ENCODE measurements at places on chromosomes 1 and 21.
A peak's percentile ranks its signal among the peaks of the same experiment; 100 is the strongest.

GRCh38 chr1:156014829-156015228 lies 5.9 kb downstream of the SSR2 start:
- no peak for DNase-seq

DNA sequence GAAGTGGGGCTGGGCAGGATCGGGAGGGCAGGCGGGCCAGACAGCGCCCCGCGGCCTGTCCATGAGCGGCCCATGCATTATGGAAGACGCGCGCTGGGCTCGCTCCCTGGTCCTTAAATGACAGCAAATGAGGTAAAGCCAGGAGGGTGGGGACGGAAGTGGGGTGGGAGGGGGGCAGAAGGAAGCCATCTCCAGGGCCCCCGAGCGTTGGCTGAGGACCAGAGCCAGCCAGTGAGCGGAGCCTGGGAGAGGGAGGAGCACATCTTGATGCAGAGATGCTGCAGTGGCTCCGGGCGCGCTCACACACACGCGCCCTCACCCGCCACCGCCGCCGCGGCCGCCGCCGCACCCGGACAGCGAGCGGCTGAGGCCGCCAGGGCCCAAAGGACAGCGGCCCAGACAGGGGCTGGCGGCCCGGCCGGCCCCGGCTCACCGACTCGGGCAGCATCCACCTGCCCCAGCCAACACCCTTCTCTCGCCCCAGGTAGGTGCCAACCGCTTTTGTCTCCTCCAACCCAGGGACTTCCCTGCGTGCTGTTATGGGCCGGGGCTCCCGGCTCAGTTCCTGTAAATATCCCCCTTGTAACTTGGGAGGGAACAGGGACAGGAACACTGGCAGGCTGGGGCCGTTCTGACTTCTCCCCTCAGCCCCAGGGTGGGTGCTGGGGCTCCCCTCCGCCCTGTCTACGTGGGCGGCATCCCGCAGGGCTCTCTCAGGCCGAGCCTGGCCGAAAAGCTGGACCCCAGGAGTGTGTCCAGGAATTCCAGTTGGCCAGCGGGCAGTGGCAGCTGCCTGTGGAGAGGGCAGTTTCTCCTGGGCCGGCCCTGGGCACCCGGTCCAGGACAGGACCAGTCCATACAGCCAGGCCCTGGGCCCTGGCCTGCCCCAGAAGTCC lies at the start of gene CNTN2:
Gene CNTN2, plus strand, starts transcription at position 302 of the 896 bp plus-strand sequence. CDS start 9,974 bp downstream, outside the sequence.
- peak; percentile 84 for DNase-seq

DNA sequence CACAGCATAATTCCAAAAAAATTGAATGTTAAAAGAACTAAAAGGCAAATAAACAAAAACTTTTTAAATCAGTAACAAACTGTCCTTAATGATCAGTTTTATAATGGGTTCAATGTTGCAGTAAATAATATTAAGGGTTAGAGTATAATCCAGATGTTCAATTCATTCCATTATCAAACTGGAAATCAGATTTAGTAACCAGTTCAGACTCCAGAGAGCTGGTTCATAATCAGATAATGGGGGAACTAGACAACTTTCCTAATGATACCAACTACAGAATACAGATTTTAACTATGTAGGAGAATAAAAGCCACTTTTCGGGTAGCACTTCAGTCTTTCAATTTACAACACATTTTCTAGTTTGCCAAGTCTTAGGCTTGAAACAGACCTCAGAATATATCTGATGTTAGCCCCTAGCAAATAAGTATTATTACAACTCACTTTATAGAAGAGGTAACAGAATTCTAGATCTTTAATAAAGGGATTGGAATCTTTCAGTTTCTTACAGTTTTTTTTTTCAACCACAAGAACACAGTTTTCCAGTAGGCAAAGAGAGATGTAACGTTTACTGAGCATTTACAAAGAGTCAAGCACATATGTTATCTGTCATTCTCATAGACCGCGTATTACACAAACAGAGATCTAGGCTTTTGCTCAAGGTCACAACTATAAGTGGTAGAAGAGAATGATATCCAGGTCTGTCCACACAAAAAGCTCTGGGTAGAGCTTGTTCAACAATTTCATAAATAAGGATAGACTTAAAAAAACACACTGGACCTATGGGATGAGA lies 1.9 kb upstream of the DCAF6 start:
- DNase-seq: no peak

GRCh38 chr1:6998267-6998666 lies 213.0 kb downstream of the CAMTA1 start:
- no peak for DNase-seq

DNA sequence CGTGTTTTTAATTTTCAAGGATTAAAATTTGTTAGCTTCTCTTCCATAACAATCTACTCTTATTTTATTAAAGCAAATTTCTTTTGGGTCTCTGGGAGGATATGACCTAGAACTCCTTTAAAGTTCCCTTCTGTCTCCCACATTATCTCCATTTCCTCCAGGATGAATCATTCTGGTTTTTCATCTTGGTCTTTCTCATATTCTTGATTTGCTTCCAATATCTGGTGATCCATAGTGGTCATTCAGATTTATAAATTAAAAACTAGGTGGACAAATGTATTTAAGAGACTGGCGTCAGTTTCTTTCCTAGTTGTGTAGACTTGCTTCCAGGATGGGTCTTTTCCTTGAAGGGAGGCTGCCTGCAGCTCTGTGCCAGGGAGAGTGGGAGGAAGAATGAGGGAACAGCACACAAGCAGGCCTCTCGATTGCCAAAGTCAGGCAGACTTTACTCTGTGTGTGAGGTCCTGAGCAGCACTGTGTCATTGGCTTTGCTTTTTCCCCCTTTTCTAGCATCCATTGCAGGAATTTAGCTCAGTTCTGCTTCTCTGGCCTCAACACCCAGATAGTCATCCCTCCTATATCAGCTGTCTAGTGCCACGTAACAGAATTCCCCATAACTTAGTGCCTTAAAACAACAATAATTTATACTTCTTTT lies 48.1 kb upstream of the FOXO6 start:
- no peak for DNase-seq

DNA sequence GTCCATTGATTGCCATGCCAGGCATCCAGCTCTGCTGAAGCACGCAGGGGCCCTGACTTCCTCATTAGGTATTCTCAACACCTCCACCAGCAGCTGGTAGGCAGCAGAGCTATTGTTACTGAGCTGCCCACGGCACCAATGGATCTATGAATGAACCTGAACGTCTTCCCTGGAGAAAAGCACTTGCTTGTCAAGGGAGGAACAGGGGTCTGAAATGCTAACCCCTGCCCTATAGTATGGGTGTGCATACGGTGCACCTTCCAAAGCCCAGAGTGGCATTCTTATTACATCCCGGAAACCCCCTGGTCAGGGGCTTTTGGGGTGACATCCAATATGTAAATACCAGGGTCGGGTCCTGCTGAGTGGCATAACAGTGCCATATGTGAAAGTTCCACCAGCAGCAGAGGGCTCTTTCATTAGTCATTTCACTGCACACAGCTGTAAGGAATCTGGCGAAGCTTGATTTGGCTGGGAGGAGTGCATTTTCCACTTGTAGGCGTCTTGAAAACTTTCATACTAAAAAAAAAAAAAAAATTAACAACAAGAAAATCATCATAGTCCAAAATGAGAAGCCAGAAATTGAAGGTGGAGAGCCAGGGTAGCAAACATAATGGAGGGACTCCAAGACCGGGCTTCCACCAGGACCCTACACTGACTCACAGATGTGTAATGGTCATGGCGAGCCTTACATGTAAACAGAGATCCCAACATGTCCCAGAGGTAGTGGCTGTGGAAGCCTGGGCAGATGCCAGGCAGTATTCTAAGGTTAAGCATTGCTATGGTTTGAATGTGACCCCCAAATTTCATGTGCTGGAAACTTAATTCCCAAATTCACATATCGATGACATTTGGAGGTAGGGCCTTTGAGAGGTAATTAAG lies 58.8 kb upstream of the PRDX6 start:
- DNase-seq: no peak

DNA sequence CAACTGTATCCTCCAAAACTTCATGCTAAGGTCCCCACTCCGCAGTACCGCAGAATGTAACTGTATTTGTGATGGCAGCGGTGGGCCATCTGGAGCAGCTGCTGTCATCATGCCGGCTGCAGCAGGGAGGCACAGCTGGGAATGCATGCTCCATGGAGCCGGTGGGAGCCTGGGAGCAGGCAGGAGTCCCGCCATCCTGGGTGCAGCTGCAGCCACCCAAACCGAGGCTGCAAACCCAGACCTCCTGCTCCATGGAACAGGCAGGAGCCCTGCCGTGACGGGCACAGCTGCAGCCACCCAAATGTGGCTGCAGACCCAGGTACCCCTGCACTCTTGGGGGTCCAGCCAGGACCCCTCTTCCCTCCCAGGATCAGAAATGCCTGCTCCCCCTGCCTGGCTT lies 80.3 kb downstream of the SCMH1 start:
- DNase-seq: no peak

GRCh38 chr1:109256971-109257681 lies 7.8 kb downstream of the CELSR2 start:
- no peak for DNase-seq

DNA sequence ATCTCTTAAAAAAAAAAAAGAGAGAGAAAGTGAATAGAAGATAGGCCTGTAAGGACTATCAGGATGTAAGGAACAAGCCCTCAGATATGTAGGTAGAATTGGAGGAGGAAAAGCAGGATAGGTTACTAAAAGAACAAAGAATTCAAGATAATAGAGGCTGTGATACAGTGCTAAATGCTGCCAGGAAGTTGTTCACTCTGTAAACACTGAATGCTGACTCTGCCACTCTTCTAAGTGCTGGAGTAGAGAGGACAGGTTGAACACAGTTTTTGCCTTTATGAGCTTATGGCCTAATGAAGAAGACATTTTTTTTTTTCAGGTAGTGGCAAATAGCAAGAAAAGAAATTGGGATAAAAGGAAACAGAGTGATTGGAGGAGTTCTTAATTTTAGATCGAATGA lies 90.6 kb upstream of the ZNF678 start:
- DNase-seq: no peak

DNA sequence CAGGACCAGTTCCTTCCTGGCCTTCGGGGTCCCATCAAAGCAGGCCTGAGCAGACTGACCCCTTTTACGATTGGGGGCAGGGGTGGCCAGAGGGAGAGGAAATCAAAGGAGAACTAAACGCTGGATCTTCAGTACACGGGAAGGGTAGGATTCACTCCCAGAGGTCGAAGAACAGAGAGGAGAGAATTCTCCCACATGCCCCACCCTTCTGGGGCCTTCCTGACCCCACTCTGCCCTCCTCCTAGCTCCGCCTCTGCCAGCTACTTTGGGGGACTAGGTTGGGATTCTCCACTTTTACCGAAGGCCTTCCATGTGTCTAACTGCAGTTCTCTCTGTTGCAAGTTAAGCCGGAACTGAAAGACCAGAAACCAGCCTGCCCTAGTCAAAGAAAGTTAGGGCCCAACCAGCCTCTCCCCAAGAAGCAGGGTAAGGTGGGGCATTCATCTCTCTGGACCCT lies 654 bp upstream of the ARHGEF2 start:
- DNase-seq: no peak

- no peak for DNase-seq
Measured at GRCh38 chr1:165222580-165222979, 133.9 kb downstream of the LMX1A start.

GRCh38 chr21:26275801-26276200 lies 105.2 kb upstream of the APP start:
- DNase-seq: no peak

DNA sequence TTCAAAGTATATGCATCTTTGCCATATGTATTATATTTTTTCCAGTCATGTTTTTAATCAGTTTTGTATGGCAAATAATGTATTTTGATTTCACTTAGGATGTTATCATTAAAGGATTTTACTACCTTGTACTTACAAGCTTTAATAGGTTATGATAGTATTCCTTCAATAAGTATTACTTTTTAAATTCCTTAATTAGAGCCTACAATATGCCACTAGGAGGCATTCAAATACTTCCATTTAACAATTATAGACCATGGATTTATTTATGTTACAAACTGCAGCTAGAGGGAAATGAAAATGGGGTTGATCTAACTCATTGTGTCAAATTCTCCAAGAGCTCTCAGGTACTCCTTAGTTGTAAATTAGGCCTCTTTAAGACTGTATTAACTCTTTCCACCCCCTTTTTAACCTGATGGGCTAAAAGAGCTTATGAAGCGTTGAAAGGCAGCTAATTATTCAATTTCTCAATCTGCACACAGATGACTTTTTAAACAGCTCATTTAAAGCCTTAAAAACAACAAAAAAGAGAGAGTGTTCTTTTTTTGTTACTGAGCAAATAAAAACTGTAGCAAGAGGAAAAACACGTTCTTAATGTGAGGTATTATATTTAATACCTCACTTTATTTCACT lies 156.2 kb downstream of the DENND1B start:
- no peak for DNase-seq

- no peak for DNase-seq
Measured at GRCh38 chr1:53295295-53295694, 32.6 kb downstream of the LRP8 start.

DNA sequence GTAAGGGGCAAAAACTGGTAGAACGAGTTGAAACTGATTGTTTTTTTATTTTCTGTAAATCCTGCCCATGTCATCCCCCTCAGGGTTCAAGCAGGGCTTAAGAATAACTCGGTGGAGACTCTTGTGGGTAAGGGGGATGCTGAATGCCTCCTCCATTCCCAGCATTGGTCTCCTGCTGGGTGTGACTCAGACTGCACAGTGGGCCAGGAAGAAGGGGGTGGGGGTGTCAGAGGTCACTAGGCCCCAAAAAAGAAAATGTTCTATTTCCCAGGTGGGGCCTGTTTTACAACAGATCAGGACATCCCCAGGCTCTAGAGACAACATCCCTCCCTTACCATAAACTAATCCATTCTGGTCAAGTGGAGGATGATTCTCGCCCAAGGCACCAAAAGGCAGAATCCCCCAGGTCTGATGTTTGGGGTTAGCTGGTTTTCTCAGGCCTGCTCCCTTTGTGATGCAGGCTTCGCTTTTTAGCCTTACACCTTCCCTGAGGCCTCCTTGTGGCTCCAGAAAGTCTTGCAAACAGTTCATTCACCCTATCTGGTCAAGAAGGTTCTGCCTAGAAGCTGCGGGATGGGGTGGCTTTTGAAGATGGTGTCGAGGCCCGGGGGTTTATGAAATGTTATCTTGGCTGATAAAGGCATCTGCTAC lies 10.7 kb upstream of the GRHL3 start:
- DNase-seq: no peak

Data from nucleus accumbens (tissue), 56 donors.